ENCODE measurements at places on chromosomes 4 and X.

DNA sequence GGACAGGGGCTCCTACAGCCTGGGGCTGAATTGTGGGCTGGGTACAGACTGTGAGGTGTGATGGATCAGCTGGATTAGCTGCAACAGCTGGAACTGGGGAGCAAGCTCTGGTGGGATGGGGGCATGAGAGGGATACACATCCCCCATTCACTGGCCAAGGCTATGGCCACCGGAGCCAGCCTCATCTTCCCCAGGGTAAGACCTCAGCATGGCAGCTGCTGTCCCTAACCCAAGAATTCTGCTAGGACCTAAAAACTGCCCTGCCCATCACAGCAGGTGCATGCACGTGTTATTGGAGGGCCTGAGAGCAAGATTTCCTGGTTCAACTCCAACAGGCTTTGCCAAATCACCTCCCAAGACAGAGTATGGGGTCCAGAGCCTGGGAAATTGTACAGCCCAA, 258.6 kb upstream of the AGTR2 start:
- no peak for DNase-seq

DNA sequence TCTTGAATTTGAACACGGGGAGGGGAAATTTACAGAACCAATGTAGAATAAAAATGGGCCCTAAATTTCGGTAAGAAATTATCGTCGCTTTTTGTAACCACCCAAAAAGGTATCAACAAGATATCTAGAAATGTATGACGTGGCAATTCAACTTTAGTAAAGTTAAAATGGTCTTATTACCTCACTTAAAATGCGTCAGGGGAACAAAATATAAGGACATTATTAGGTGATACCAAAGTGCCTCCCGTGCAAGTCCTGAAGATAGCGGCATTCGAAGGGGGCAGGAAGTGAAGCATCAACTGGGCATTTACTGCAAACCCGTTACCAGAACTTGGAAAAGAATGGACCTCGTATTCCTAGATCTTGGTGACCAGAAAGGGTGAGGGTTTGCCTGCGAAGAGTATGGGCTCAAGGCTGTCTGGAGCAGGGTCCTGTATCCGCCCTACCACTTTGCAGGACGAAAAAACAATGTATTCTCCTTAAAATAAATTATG, 980 bp downstream of the AP1S2 start:
- DNase-seq = peak; percentile 21

DNA sequence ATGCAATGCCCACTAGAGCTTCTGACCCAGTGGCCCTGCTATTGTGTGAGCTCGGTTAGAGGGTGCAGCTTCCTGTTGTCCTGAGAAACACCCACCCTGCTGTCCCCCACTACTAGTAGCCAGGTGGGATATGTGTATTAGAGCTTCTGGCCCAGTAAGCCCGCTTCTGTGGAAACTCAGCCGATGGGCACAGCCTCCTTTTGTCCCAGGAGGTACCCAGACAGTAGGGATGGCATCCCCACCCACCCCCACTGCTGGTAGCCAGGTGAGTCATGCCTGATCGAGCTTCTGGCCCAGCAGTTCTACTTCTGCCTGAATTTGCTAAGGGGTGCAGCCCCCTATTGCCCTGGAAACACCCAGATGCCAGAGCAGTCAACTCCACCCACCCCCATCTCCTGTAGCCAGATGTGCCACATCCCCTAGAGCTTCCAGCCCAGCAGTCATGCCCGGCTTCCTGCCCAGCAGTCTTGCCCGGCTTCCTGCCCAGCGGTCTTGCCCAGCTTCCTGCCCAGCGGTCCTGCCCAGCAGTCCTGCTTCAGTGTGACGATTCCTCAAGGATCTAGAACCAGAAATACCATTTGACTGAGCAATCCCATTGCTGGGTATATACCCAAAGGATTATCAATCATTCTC, 162.7 kb upstream of the KLF8 start:
- DNase-seq = no peak

GRCh38 chr4:152052451-152053057, 291.7 kb upstream of the GATB start:
- DNase-seq = peak; percentile 23

- DNase-seq = no peak
These were observed 145.9 kb upstream of the PCDH10 start for GRCh38 chr4:133003169-133003568.

DNA sequence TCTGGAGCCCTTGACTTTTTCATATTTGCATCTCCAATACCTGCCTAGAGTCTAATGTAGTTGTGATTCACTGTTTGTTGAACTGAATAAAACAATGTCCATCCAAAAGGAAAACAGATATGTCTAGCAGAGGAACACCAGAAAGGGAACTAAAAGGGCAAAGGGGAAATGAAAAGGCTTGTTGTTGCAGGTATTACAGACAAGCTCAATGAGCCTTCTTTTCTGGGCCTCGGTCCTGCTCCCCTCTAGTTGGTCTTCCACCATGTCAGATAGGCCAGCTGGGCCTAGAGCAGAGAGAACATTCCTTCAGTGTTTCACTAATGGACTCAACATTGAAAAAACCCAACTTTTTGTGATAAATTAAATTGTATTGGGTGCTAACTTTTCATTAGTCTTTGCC, 55.4 kb downstream of the ZFX start:
- no peak for DNase-seq

DNA sequence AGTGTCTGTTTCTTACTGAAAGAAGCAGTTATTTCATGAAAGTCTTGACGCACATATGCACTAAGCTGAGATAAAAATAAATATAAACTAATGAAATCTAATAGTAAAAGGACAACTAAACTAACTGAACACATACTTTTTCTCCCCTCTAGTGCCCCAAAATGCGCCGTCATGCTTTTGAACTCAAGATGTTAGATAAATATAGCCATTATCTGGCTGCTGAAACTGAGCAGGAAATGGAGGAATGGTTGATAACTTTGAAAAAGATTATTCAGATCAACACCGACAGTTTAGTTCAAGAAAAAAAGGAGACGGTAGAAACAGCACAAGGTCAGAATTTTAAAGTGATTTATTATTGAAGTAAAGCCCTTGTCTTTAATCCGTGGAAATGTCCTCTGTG, 70.2 kb downstream of the DOCK11 start:
- no peak for DNase-seq

GRCh38 chr4:113311047-113311446, 261.6 kb downstream of the ANK2 start:
- DNase-seq = no peak

DNA sequence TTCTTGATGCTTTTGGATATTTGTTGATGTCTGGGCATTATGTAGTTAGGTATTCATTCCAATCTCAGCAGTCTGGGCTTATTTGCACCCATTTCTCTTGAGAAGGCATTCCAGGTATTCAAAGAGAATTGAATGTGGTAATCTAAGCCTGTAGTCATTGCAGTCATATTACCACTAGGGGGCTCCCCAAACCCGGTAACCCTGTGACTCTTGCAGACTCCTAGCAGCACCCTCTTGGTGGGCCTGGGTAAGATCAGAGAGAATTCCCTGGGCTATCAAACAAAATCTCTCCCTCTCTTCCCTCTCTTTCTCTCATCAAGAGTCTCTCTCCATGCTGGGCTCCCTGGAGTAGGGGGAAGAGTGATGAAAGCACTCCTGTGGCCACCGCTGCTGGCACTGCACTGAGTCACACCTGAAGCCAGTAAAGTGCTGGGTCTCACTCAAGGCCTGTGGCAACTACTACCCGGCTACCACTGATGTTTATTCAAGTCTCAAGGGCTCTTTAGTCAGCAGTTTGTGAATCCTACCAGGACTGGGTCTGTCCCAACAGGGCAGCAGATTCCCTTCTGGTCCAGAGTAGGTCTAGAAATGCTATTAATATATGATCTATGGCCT, 187.7 kb upstream of the NUDT10 start:
- DNase-seq = peak; percentile 14

DNA sequence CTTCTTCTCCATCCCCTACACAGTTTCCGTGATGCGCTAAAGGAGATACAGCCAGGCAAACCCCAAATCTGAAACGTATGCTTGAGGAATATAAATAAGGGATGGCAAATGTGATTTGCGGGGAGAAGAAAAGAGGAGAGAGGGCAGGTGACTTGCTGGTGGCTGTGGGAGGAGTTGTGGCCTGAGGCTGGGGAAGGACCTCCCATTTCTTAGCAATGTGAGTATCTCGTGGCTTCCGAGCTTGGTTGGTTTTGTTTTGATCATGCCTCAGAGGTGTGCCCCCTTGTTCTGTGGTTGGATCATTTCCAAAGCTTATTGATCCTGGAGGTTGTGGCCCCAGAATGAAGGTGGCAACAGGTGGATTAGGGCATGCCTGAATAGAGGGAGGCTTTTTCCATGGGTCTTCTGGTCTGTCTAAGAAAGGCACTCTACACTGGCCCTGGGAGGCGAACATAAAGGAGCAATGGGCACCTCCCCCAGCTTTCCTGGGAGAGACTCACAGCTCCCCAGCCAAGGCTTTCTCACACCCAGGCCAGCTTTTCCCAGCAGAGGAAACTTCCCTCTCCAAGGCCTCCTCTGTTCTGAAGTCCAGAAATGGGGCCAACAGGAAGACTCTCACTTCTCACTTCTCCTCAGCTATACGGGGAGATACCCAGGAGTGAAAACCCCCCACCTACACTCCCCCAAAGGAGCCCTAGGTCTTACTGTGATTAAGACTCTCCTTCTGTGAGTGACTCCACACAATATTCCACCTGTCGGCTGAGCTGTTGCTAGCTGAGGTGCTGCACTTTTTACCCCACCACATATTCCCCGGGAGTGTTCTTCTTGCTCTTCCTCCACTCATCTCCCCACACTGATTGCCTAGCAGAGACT, 40.0 kb downstream of the C4orf51 start:
- no peak for DNase-seq
